ENCODE measurements at places on chromosomes 11 and 22.

DNA sequence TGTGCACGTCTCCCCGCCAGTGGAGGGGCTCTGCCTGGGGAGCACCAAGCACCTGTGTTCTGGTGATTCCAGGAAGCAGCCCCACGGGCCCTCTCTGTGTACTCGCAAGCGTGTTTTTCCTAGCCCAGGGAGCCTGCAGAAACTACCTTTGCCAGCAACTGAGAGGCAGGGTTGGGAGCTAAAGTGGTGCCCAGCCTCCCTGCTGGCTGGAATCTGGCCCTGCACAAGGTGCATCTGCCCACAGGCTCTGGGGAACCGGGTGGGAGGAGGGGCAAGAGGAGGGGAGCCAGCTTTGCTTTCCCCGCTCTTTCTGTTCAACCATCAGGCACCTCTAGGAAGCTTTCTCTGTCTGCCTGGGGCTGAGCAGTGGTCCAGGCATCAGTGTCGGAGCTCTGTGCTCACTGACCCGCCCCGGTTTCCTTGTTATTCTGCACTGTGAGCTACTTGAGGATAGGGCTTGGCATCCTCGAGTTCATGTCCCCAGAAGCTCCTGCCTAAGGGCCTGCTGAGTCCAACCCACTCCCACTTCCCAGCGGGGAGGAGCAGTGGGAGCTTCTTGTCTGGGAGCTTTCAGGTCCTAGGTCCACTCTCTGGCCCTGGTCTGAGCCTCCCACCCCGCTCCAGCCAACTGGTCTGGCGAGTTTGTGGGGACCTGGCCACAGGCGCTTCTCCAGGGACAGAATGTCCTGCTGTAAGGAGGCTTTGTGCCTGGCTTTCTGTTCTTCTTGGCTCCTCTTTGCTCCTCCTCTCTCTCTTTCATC is 14.9 kb downstream of the DAGLA start:
- no peak for DNase-seq

- no peak for DNase-seq
Measured at GRCh38 chr11:74670171-74670570, 61.1 kb downstream of the CHRDL2 start.

DNA sequence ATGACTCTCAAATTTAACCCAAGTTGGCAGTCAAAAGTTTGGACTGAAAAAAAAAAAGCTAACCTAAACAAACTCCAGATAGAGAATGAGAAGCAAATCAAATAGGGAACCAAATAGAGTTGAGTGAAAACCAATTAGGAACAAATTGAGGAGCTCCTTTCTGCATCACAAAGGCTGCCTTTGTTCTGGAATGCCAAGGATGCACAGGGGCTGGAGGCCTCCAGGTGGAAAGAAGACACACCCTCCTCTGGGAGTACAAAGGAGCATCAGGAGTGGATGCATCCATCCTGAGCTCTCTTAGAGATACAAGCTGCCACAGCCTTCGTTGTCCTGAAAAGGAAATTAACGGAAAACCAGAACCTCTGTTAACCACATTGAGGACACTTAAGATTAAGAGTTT is 73.3 kb downstream of the MRGPRX1 start:
- no peak for DNase-seq

DNA sequence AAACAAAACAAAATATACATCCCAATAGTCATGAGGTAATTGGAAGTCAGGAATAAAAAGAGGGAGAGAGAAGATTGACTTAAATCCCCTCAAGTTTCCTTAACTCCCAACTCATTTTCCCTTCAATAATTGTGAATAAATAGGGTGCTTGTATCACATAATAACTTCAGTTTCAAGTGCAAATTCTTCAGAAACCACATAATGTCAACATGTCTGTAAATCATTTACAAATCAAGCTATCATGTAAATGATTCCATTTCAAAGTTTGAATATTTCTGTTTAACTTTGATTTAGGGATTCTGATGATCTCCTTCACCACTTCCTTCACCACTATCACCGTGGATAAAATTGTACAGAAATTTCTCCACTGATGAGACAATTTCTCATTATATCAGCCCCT is 23.2 kb downstream of the CASP5 start:
- DNase-seq: no peak

DNA sequence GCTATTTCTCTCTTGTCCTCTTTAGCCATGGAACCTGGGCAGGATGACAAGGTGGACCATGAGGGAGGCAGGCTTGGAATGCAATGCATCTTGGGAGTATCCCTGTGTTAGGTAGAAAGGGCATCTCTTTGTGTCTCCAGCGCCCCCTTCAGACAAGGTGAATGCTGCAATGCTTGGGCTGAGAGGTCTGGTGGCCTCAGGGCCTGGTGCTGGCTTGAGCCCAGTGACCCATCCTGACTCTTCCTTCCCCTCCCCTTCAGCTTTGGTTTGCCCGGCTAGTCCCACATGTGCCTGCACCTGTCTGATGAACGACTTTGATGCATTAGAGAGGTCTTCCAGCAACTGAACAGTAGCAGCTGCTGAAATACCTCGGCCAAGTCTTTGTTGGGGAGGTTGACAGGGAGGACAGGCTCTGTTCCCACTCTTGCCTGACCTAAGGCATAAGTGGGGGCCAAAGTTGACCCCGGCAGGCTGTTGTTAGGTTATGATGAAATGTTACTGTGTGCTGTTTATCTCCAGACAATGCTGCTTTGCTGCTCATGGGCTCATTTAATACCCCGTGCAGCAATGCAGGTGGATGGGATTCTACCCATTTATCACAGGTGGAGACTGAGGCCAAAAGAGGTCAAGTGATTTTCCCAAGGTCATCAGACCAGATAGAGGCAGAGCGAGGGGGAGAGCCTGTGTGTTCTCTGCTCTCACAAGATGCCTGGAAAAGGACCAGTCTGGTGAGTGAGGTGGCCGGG is 22.5 kb downstream of the MYO18B start:
- DNase-seq: no peak
